ENCODE measurements at places on chromosomes 1 and 21. TPM values are rescaled to one million over a fixed set of nuclear protein-coding genes. Genes with fewer than 3 reads are reported as not detected.

The CBR3 gene
- total RNA-seq: 2.3 TPM

The GRHL3 gene
- 2.6 TPM for total RNA-seq

The OR10J1 gene
- total RNA-seq: not detected

The GBP2 gene
- total RNA-seq: 4.6 TPM

The HENMT1 gene
- 2.2 TPM for total RNA-seq

The C8A gene
- not detected for total RNA-seq

The EVA1B gene
- total RNA-seq: 63.0 TPM

The ZBTB8A gene
- 5.2 TPM for total RNA-seq

The SUSD4 gene
- total RNA-seq: 18.8 TPM

The S100A1 gene
- total RNA-seq: 1.7 TPM

GRCh38 chr21:41901099-41901498, 22.0 kb upstream of the PRDM15 start:
- H3K27ac ChIP-seq: no peak overlapping the region
- H3K36me3 ChIP-seq: peaks cover 6% of the 10 kb centered on the region
- H3K4me1 ChIP-seq: peaks cover 4% of the 10 kb centered on the region

GRCh38 chr1:8831340-8831739, 13.9 kb upstream of the RERE start:
- DNase-seq: no peak
- H3K27ac ChIP-seq: no peak overlapping the region
- H3K36me3 ChIP-seq: no peaks in the 10 kb centered on the region
- no peak overlapping the region for H3K4me3 ChIP-seq
- H3K4me1 ChIP-seq: no peaks in the 10 kb centered on the region
- H3K27me3 ChIP-seq: peaks cover 5% of the 10 kb centered on the region

DNA sequence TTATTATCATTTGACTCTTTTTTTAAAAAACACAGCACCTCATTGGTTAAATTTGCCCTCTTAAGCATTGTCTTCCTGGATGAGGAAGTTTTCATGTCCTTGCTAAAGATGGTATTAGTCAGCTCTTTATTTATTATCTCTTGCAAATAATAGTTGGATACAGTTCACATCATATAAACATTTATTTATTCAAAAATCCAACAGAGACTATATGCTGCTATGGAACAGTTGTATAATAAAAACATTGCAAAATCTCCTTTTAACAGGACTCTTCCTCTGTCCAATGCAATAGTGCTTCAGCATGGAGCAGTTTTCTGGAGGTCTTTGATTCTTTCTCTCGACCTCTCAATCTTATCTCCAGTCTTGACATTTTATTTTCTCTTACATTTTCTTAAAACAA, 49.5 kb upstream of the VCAM1 start:
- H3K27me3 ChIP-seq: no peaks in the 10 kb centered on the region
- DNase-seq: no peak
- no peaks in the 10 kb centered on the region for H3K4me1 ChIP-seq

DNA sequence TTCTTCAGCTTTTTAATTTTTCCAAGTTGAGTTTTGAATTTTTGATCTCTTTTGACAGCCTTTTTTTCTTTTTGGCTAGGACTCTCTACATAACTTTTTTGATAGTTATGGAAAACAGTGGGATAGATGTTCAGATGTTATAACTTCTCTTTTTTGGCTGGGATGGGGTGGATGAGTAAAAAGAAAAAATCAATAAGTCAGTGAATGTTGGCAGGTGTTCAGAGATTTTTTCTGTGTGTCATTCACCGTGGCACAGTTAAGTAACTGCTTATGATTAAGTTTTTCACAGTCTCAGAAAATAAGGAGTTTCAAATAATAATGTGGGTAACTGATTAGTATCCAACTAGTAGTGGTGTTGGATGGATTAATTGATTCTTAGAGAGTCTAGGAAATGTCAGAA, 24.0 kb downstream of the HS2ST1 start:
- DNase-seq: no peak
- no peaks in the 10 kb centered on the region for H3K4me1 ChIP-seq
- H3K36me3 ChIP-seq: no peaks in the 10 kb centered on the region
- H3K27me3 ChIP-seq: no peaks in the 10 kb centered on the region
- no peak overlapping the region for H3K4me3 ChIP-seq

DNA sequence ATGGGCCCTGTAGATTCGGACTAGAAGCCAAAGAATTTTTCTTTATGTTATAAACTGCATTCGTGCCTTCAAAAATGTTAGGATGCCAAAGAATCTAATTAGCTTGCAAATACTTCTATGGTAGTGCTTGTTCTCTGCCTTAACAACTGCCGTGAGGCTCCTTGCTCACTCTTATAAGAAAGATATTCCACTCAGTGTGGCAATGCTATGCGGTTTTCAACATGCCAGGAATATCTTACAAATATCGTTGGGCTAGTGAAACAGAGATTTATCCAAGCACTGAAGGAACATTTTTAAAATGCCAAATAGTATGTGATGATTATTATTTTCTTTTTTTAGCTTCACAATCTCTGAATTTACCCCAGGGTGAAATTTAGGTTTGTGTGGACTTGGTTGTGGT, 198.2 kb downstream of the GREM2 start:
- no peaks in the 10 kb centered on the region for H3K36me3 ChIP-seq
- no peak overlapping the region for H3K27ac ChIP-seq

DNA sequence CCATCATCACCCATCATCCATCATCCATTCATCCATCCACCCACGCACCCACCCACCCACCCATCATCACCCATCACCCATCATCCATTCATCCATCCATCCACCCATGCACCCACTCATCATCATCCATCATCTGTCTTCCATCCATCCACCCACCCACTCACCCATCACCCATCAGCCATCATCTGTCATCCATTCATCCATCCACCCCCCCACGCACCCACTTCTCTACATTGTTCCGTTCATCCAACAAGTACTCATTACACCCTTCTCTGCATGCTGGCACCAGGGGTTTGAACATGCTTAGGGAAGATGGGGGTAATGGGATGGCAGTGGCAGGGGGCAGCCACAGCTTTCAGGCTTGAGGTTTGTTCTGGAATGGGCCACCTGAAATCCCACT, 82.1 kb downstream of the ADARB1 start:
- H3K27me3 ChIP-seq: no peaks in the 10 kb centered on the region
- peaks cover 34% of the 10 kb centered on the region for H3K4me1 ChIP-seq
- DNase-seq: no peak

DNA sequence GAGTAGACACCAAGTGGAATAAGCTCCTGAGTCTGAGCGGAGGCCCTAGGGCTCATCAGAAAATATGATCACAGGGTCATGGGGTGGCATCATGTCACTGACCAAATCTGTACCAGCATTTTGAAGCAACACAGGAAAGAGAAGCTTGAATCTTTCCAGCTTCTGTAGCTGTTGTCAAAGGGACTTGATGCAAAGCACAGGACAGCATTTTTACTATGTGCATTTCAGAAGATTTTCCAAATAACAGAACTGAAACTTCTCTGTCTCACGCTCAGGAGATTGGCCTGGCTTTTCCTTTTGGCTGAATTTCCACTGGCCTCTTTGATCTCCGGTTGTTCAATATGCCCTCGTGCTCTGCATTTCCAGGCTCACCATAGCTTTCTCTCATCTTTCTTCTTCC, 127.2 kb upstream of the ATP1B1 start:
- H3K27me3 ChIP-seq: no peaks in the 10 kb centered on the region
- H3K4me1 ChIP-seq: no peaks in the 10 kb centered on the region
- no peaks in the 10 kb centered on the region for H3K36me3 ChIP-seq
- DNase-seq: no peak
- no peak overlapping the region for H3K27ac ChIP-seq
- no peak overlapping the region for H3K4me3 ChIP-seq

- no peak overlapping the region for H3K27ac ChIP-seq
- no peaks in the 10 kb centered on the region for H3K36me3 ChIP-seq
- no peaks in the 10 kb centered on the region for H3K4me1 ChIP-seq
- no peak for DNase-seq
- no peak overlapping the region for H3K4me3 ChIP-seq
Measured at GRCh38 chr1:220700556-220701179, 10.5 kb downstream of the C1orf115 start.

DNA sequence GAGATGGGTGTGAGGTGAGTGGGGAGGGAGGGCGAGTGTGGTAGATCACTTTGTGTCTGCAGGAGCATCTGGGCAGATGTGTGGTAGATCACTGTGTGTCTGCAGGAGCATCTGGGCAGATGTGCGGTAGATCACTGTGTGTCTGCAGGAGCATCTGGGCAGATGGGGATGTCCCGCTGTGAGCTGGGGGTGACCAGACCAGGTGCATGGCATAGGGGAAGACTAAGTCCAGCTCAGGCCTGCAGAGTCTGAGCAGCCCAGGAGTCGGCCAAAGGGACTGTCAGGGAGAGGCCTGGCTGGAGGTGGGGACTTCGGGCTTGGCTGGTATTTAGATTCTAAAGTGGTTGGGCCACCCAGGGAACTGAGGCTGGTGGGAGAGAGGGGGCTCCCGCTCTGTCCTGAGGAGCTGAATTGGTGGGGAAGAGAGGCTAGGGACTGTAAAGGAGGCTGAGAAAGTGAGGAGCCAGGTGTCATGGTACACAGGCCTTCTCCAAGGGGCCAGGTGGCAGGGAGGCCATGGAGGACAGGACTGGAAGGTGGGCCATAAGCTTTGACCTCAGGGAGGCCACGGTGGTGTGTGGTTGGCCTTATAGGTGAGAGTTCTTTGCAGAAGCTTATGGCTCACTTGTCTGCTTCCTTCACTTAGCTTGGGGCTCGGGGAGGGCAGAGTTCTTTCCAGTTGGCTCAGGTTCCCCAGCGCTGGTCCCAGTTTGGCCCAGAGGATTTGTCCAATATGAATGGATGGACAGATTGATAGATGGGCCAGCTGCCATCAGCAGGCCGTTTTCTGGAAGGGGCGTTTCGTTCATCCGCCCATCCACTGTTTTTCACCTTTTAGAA, 15.6 kb downstream of the ZNF362 start:
- H3K36me3 ChIP-seq: peaks cover 1% of the 10 kb centered on the region
- H3K27ac ChIP-seq: no peak overlapping the region
- no peak overlapping the region for H3K4me3 ChIP-seq
- H3K27me3 ChIP-seq: no peaks in the 10 kb centered on the region

- no peaks in the 10 kb centered on the region for H3K4me1 ChIP-seq
- no peaks in the 10 kb centered on the region for H3K36me3 ChIP-seq
- H3K4me3 ChIP-seq: no peak overlapping the region
- H3K27ac ChIP-seq: no peak overlapping the region
- no peak for DNase-seq
Measured at GRCh38 chr1:231612393-231613089, 14.0 kb upstream of the DISC1 start.

GRCh38 chr1:180742663-180743062, 110.8 kb downstream of the XPR1 start:
- no peaks in the 10 kb centered on the region for H3K36me3 ChIP-seq
- H3K4me3 ChIP-seq: no peak overlapping the region
- no peak for DNase-seq
- no peaks in the 10 kb centered on the region for H3K4me1 ChIP-seq

GRCh38 chr21:36395353-36396111, 10.3 kb downstream of the CHAF1B start:
- H3K4me3 ChIP-seq: no peak overlapping the region
- no peaks in the 10 kb centered on the region for H3K4me1 ChIP-seq
- no peak for DNase-seq

GRCh38 chr1:29523136-29523535, 286.8 kb downstream of the PTPRU start:
- H3K4me3 ChIP-seq: no peak overlapping the region
- no peaks in the 10 kb centered on the region for H3K4me1 ChIP-seq
- H3K27me3 ChIP-seq: no peaks in the 10 kb centered on the region
- no peaks in the 10 kb centered on the region for H3K36me3 ChIP-seq

DNA sequence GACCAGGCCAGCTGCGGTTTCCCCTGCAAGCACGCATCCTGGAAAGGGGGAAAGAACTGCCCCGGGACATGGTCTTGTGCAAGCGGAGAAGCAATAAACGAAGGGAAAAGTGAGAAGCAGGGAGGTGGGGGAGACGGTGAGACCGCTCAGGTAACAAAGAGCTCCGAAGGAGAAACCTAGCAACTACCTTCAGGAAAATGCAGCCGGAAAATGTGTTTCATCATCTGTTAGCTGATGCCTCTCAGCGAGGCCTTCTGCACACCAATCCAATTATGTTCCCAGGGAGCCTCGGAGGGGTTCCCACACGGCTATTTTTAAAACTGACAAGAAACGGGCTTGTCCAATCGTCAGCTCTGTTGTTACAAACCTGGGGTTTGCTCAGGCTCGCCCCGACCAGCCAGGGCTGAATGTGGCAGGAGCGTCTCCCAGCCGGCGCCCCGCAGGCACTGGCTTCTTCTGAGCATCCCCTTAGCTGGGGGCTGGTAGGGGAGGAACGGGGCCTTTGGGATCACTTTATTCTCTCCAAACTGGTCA, 3.4 kb downstream of the RIPK4 start:
- H3K36me3 ChIP-seq: no peaks in the 10 kb centered on the region
- H3K27ac ChIP-seq: no peak overlapping the region
- no peak overlapping the region for H3K4me3 ChIP-seq
- no peak for DNase-seq
- peaks cover 31% of the 10 kb centered on the region for H3K4me1 ChIP-seq

DNA sequence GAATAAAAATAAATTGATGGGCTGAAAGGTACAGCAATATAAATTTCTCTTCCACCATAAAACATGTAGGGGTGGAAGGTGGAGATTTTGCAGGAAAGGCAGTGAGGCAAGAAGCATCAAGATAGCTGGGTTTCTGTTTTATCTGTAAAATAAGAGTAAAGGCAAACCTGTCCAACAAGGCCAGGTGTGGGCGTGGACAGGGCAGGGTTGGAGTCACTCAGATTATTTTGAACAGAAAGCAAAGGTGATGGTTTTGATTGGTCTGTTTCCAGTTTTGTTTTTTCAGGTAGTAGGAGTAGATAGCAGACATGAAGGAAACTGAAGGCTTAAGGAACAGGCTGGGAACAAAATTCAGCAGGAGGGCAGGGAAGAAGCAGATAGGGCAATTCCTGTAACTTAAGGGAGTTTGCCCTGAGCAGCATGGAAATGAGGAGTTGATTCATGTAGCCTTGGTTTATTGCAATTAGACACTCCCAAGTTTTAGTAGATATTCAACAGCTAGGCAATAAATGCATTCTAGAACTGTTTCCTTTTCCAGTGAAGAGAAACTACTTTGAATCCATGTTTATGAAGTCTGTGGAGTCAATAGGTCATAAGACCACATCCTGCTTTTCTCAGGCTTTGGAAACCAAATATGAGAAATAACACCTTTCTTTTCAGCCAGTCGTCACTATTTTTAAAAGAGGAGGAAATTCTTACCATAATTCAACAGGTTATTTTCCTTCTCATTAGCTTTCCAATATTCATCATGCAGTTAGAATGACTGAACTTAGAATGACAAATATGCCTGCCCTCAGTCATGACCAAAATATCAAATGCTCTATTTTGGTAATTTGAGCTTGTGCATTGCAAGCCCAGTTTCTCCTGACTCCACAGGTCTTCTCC, 38.7 kb upstream of the CD55 start:
- no peaks in the 10 kb centered on the region for H3K27me3 ChIP-seq
- peak; percentile 66 for DNase-seq
- no peak overlapping the region for H3K4me3 ChIP-seq
